ENCODE measurements at places on chromosomes 16 and 17.

DNA sequence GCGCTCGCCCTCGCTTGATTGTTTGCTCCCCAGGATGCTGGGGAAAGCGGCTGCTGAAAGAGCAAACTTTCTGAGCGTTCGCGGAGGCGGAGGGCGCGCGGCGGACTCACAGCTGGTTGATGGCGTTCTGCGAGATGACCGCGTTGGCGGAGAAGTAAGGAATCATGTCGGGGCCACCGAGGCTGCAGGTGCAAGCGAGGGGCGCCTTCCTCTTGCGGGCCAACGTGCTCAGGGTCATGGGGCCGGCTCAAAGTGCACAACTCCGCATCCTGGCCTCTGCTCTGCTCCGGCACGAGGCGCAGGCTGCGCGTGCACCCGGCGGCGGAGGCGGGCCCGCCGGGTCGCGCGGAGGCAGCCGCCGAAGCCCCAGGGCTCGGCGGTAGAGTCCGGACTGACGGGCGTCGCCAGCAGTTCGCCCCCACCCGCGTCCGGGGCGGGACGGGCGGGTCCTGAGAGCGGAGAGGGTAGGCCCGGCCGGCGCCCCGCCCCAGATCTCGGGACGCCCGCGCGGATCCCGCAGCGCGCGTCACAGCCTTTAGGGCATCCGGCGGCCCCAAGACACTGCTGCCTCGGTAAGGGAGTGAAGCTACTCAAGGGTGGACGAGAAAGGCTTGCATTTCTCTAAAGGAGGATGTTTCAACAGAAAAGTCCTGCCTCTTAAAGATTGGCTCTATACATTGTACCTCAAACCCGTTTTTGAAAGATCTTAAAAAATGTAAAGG, 138.5 kb upstream of the CORO6 start:
- DNase-seq, result peak; percentile 91

GRCh38 chr17:54967621-54968261, 713 bp downstream of the COX11 start:
- no peak for DNase-seq

DNA sequence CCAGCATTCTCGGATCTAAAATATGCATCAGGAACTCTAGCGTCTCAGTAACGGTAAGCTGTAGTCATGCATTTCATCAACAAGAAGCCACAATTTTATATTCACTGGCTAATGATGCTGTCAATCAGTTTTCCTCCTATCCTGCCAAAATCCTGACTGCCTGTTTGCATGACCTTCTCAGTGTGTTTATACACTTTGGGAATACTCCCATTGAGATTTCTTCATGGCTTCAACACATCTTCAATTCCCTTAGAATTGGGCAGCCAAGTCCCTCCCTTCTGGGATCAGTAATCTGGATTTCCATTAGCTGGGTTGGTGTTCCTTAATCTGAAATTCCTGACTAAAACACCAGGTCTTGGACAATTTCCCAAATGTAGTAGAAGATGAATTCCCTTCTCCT, 348.9 kb upstream of the DYNLRB2 start:
- no peak for DNase-seq

DNA sequence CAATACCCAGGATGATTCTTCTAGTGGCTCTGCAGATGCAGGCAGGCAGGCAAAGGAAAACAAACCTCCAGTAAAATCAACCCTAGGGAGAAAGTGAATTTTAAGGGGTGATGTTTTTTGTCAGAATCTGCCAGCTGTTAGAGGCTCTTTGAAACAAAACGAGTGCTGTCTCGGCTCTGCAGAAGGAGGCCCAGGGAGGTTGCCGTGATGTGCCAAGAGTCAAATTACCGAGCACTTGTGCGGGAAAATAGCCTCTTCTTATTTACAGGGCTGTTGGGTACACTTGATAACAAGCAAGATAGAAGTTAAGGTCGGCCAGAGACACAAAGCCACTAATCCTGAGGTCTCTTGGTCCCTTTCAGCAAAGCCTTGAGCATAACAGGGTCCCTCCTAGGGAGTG, 68.9 kb upstream of the EEF2KMT start:
- DNase-seq, result no peak

- DNase-seq, result no peak
Observed at GRCh38 chr16:27698746-27699145, 148.8 kb downstream of the KATNIP start.

All from stimulated activated CD4-positive, alpha-beta T cell treated with anti-CD3 and anti-CD28 coated beads, TNF-alpha, amount 100 ng/mL, for 24 hours (primary cell).